ENCODE measurements at places on chromosomes 1 and 21.

GRCh38 chr1:116855191-116855619, 54.5 kb upstream of the PTGFRN start:
- DNase-seq = no peak

GRCh38 chr1:22592051-22592450, 28.8 kb downstream of the EPHA8 start:
- no peak for DNase-seq

DNA sequence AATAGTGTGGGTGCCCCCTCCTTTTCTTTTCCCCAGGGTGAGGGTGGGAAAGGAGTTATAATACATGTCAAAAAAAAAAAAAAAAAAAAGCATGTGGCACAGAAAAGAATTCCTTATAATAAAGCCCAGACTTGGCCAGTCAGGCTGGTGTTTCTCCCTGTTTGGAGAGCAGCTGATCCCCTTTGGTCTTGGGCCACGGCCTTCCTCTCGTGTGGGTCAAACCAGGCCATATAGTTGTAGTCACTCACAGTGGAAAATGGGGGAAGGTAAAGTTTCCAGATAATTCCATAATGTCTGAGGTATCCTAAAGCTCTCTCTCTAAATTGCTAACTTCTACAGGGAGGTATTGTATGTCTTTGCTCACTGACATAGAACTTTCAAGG, 22.0 kb downstream of the CLIC6 start:
- no peak for DNase-seq

- DNase-seq = no peak
Observed at GRCh38 chr1:39833121-39833520, 44.5 kb upstream of the BMP8B start.

DNA sequence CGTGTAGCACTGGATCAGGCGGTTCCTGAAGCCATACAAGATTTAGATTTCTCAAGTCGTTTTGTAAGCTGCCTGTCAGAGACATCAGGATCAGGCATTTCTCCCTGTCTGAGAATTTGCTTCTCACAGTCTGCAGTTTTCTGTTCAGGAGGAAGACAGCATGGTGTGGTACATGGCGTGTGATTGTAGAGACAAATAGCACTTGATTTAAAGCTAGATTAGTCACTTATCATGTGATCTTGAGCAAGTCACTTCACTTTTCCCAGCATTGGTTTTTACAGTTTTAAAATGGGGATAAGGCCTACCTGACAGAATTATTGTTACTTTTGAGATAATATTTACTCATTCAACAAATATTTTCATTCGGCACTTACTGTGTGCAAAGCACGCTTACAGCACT, 63.3 kb downstream of the AK4 start:
- DNase-seq = no peak

DNA sequence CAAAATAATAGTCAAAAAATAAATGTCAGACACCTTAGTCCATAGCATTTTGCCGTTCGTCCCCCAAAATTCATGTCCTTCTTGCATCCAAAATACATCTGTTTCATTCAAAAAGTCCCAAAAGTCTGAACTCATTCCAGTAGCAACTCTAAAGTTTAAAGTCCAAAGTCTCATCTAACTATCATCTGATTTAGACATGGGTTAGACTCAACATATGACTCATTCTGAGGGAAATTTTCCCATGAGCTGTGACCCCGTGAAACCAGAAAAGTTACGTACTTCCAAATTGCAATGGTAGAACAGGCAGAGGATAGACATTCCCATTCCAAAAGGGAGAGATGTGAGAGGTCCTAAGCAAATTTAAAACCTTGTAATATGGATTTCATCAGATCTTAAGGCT, 48.6 kb upstream of the CACHD1 start:
- no peak for DNase-seq

- peak; percentile 64 for DNase-seq
Observed at GRCh38 chr21:38355992-38356781, 99.4 kb downstream of the KCNJ15 start.

Data from stimulated activated CD4-positive, alpha-beta T cell treated with anti-CD3 and anti-CD28 coated beads, TNF-alpha, amount 100 ng/mL, for 24 hours (primary cell).